Cardiac septum (tissue), 1 donor: ENCODE measurements at places on chromosomes 7 and 10.

DNA sequence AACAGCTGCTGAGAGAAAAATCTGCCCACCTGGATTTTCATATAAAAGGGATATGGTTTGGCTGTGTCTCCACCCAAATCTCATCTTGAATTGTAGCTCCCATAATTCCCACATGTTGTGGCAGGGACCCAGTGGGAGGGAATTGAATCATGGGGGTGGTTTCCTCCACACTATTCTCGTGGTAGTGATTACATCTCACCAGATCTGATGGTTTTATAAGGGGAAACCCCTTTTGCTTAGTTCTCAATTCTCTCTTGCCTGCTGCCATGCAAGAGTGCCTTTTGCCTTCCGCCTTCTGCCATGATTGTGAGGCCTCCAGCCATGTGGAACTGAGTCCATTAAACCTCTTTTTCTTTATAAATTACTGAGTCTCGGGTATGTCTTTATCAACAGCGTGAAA lies 20.8 kb upstream of the MKI67 start:
- DNase-seq, result no peak

DNA sequence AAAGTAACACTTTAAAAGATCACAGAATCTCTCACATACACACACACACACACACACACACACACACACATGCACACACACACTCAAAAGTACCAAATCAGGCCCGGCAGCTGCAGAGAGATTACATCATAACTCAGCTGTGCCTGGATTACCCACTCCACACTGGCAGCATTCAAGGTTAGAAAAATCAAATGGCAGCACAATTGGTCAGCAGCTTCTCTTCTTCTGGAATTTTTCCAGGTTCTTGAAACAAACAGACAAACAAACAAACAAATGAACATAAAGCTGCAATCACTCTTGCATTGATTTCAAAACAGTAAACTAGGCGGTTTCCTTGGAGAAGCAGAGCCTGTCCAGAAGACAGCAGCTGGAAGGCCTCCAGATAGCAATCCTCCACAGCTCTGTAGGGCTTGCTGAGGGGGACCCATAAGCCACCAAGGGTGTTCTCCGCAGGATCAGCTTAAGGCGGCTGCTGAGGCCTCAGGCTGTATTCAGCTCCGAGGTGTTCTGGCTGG lies 24.5 kb upstream of the FAM133B start:
- no peak for DNase-seq

DNA sequence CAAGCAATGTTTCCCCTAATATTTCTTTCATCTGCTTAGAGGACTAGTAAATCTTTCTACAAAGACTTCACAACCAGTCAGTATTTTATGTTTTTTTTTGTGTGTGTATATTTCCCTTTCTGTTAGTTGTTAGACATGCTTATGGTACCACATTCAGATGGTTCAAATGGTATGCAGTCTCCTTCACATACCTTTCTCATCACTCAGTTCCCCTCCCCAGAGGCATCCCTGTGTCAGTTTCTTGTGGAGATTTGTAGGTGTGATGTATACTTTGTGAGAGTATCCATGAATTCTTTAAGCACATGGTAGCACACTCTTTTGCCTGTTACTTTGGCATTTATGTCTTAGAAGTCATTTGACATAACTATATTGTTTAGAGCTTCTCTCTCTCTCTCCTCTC lies 4.4 kb downstream of the ZNF485 start:
- no peak for DNase-seq

DNA sequence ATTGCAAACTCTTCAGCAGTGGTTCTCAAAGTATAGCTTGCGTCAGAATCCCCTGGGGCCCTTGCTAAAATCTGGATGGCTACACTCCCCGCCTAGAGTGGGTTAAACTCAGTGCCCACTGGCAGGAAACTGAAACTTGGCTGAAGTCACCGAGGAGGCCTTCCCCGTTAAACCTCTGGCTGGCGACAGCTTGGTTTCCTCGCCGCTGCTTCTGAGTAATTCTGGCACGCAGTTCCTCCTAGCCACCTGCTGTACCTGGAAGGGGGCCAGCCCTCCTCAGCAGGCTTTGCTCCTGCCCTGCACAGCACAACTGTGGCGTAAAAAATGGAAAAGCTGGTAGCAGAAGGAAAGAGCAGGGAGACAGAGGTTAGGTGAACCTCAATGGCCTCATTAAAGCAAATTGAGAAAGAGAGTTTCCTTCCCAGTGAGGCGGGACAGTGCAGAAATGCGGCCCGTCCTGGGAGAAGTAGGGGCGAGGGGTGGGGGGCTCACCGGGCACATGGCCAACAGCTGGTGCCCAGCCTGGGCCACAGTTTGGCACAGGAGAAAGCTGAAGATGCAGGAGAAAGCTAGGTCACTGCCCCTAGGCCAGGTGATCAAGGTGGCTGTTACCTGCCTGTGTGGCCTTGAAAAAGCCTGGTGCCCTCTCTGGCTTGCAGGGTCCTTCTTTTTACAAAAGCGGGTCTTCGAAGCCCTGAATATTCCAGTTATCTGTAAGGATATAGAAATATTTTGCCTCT lies 46.6 kb downstream of the ALOX5 start:
- no peak for DNase-seq

GRCh38 chr7:67738958-67739357 lies 742.3 kb downstream of the TYW1 start:
- no peak for DNase-seq

GRCh38 chr7:132453826-132454225 lies 122.4 kb downstream of the PLXNA4 start:
- no peak for DNase-seq

- DNase-seq, result no peak
Observed at GRCh38 chr7:46003896-46004875, 83.1 kb upstream of the IGFBP3 start.
